Stimulated activated naive CD4-positive, alpha-beta T cell (primary cell): ENCODE measurements at places on chromosomes 11 and 22.

DNA sequence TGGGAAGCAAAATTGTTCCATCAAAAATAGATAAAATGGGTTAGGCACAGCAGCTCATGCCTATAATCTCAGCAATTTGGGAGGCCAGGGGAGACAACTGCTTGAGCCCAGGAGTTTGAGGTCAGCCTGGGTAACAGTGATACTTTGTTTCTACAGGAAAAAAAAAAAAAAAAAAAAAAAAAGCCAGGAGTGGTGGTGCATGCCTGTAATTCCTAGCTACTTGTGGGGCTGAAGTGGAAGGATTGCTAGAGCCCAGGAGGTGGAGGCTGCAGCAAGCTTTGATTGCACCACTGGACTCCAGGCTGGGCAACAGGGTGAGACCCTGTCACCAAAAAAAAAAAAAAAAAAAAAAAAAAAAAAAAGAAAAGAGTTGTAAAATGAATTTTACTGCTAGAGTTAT, 49.6 kb downstream of the KIF18A start:
- no peak for DNase-seq

DNA sequence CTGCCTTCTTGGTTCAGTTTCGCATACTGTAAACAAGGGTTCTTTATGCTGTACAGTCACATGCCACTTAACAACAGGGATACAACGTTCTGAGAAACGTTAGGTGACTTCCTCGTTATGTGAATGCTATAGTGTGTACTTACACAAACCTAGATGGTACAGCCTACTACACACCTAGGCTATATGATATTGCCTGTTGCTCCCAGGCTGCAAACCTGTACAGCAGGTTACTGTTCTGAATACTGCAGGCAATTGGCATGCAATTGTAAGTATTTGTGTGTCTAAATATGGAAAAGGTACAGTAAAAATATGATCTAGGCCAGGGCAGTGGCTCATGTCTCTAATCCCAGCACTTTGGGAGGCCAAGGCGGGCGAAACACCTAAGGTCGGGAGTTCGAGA, 85.7 kb upstream of the PRDM11 start:
- no peak for DNase-seq

DNA sequence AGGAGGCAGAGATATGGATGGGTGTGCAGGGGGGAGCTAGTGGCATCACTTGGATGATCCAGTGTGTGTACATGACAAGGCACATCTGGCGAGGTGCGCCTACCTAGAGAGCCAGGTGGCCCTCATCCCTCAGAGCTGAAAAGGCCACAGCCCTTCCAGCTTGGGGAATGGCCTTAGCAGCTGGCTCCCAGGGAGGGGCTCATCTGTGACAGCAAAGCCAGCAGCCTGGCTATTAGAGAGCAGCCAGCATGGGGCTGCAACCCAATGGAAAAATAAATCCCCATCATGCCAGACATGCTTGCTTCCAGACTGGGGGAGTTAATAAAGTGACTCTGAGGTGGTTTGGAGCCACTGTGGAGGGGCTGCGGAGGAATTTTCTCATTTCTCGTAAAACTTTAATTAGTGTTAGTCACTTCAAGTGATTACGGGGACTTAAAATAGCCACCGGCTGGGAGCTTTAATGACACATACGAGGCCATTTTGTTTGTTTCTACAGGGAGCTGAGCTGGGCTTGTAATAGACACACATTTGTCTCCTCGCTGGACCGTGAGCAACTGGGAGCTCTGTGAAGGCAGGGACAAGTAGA, 111.2 kb upstream of the ALX4 start:
- no peak for DNase-seq

- no peak for DNase-seq
Observed at GRCh38 chr11:12743834-12744449, 69.7 kb downstream of the TEAD1 start.

DNA sequence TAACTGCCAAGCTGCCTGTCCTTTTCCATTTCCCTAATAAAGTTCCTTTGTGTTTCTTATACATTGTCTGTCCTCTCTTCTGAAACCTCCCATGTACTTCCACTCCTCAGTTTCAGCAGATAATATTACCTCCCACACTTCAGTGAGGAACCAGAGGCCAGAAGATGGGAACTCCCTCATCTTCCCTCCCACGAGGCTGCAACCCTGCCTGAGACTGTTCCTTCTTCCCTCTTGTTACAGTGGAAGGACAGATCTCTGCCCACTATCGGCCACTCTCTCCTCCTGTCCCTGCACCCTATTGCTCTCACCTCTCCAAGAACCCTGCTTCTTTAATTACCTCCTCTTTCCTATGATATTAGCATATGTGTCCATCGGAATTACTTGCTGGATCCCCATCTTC, 38.1 kb upstream of the SWAP70 start:
- DNase-seq: no peak

- no peak for DNase-seq
Observed at GRCh38 chr11:75349521-75350116, 1.8 kb downstream of the ARRB1 start.

GRCh38 chr22:26336773-26337172, 92.3 kb upstream of the ASPHD2 start:
- no peak for DNase-seq

GRCh38 chr11:66183494-66184048, 84.9 kb upstream of the RAB1B start:
- peak; percentile 16 for DNase-seq

DNA sequence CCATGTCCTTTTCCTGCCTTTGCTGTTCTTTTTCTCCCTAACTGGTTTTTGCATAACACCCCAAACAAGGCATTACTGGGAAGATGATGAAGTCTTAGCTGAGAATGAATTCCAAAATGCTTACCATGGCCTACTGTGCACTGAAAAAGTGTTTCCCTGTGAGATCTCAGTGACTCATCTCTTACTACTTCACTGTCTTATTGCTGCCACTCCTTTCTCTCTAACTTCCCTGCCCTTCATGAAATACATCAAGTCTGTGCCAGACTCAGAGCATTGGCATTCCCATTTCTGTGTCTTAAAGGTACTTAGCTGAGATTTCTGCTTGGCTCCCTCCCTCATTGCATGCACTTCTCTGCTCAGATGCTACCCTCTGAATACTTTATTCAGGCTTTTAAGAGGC, 49.1 kb upstream of the MUC15 start:
- DNase-seq: no peak

GRCh38 chr22:41524809-41525449, 19.3 kb downstream of the POLR3H start:
- peak; percentile 75 for DNase-seq

- no peak for DNase-seq
Observed at GRCh38 chr11:126725521-126725920, 275.0 kb downstream of the KIRREL3 start.

DNA sequence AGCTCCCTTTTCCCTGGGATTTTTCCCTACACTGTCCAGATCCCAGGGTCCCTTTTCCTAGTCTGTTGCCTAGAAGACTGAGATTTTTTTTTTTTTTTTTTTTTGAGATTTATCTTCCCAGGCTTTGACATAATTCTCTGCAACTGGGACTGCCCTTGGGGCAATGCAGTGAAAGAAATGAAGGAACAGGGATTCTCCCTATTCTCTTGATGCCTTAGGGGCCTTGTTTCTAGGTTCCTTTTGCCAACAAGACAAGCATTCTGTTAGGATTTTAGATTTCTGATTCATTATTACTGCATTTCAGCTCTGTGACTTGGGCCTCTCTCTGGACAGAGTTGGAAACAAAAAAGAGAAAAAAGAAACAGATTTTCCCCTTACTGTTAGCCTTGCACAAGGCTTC, 47.3 kb downstream of the QSER1 start:
- DNase-seq: no peak

DNA sequence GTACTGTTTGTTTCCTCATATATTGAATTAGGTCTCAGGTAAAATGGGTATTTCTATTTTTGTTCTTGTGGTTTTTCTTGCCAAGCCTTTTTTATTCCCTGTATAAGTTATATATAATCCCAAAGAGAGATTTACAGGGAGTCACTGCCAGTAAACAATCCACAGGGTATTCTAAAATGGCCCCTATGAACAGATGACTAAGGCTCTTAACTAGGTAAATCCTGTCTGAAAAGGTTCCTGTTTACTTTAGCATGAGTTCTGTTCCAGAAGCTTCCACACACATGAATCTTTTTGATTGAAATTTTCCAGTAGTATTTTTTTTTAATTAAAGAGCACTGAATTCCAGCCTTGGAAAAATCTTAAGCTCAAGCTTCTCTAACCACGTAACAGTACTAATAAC, 552.8 kb upstream of the CCDC179 start:
- no peak for DNase-seq

GRCh38 chr11:130785380-130786116, 130.7 kb downstream of the SNX19 start:
- no peak for DNase-seq

GRCh38 chr11:126929179-126930061, 71.2 kb downstream of the KIRREL3 start:
- DNase-seq: no peak

GRCh38 chr11:67656278-67656922, 5.9 kb upstream of the ACY3 start:
- no peak for DNase-seq

DNA sequence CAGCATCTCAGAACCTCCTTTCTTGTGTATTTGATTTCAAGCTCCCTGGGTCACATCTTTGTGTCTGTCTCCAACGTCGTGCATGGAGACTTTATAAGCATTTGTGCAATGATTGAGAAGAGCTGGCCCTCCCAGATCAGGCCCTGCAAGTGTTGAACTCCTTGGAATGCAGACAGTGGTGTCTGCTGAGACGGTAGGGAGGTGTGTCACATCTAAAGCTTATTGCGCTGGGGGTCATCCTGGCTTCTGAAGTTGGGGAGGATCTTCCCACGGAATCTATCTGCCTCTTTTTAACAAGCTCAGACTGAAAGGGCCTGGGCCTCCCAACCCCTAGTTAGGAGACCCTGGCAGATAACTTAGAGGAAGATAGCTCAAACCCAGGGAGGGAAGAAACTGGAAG, 6.7 kb downstream of the APLNR start:
- DNase-seq: no peak

DNA sequence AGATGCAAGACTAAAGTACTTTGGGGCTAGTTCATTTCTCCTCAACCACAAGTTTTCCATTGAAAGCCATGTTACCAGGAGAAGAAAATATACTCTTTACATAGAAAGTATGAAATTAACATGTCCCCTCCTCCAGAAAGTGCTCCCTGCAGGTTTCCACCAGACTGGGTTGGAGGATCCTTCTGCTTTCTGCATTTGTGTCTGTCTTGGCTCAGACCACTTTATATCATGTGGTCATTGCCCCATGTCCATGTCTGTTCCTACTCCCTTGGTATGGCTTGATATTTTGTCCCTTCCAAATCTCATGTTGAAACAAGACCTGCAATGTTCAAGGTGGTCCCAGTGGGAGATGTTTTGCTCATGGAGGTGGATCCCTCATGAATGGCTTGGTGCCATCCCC, 28.4 kb upstream of the ACER3 start:
- DNase-seq: no peak

DNA sequence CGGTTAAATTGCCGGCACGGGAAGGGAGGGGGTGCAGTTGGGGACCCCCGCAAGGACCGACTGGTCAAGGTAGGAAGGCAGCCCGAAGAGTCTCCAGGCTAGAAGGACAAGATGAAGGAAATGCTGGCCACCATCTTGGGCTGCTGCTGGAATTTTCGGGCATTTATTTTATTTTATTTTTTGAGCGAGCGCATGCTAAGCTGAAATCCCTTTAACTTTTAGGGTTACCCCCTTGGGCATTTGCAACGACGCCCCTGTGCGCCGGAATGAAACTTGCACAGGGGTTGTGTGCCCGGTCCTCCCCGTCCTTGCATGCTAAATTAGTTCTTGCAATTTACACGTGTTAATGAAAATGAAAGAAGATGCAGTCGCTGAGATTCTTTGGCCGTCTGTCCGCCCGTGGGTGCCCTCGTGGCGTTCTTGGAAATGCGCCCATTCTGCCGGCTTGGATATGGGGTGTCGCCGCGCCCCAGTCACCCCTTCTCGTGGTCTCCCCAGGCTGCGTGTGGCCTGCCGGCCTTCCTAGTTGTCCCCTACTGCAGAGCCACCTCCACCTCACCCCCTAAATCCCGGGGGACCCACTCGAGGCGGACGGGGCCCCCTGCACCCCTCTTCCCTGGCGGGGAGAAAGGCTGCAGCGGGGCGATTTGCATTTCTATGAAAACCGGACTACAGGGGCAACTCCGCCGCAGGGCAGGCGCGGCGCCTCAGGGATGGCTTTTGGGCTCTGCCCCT, 529 bp upstream of the CCND1 start:
- DNase-seq: no peak

DNA sequence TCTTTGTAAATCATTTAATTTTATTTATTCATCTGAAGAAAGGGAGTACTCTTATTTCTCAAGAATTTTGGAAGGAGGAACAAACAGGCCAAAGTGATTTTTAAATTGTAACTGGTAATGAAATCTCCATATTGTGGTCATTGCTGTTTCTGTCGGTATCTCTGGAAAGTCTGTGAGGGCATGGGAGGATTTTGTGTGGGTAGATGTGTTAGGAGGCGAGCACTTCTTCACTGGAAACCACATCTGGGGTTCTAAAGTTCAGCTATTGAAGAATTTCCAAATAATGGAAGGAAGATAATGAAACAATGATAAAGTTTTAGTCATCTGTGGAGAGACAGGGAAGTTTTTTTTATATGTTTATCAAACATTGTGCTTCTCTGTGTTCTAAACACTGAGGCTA, 6.6 kb downstream of the TRIM34 start:
- no peak for DNase-seq

GRCh38 chr11:35689081-35689996, 26.8 kb downstream of the TRIM44 start:
- DNase-seq: no peak

DNA sequence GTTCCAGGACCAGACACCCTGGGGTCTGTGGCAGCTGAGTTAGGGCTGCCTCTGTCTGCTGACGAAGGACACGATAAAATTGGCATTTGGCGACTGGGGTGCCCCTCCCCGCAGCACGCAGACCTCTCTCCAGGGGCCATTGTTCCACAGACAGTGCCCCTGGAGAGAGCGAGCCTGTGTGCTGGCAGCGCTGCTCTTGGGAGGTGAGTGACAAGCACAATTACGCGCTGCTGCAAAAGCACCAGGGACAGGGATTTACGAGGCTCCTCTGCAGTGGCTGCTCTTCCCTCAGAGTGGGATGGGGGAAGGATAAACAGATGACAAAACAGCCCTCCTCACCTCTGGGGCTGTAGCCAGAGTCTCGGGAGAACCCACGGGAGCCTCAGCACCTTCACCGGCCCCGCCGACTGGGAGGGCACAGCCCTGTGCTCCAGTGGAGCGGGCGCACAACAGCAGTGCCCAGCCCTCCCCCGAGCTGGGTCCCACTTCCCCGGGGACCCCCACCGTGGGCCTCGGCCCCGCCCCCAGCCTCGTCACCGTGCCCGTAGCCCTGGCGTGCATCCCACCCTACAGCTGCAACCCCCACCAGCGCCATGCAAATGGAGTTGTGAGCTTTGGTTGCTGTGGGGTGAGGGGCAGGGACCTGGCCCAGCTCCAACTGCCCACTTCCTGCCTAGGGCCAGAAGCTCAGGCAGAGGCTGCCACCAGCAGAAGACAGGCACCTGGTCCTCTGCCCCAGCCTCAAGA, 19.6 kb downstream of the CHID1 start:
- DNase-seq: no peak
